SW 1271 (cell line): ENCODE measurements at places on chromosomes 3 and 15.

DNA sequence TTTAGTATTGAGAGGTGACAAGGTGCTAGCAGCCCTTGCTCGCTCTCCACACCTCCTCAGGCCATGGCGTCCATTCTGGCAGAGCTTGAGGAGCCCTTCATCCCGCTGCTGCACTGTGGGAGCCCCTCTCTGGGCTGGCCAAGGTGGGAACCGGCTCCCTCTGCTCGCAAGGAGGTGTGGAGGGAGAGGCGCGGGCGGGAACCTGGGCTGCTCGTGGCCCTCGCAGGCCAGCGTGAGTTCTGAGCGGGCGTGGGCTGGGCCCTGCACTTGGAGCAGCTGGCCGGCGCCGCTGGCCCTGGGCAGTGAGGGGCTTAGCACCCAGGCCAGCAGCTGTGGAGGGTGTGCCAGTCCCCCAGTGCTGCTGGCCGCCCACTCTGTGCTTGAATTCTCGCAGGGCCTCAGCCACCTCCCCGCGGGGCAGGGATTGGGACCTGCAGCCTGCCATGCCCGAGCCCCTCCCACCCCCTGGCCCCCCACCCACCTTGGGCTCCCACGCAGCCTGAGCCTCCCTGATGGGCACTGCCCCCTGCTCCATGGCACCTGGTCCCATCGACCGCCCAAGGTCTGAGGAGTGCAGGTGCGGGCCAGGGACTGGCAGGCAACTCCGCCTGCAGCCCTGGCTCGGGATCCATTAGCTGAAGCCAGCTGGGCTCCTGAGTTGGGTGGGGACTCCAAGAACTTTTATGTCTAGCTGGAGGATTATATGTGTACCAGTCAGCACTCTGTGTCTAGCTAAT, 785.2 kb downstream of the DIPK2A start:
- DNase-seq, result no peak

- no peak for DNase-seq
Measured at GRCh38 chr15:58631319-58631718, 118.2 kb downstream of the ADAM10 start.

GRCh38 chr3:137767538-137768360, 3.6 kb downstream of the SOX14 start:
- DNase-seq, result no peak

DNA sequence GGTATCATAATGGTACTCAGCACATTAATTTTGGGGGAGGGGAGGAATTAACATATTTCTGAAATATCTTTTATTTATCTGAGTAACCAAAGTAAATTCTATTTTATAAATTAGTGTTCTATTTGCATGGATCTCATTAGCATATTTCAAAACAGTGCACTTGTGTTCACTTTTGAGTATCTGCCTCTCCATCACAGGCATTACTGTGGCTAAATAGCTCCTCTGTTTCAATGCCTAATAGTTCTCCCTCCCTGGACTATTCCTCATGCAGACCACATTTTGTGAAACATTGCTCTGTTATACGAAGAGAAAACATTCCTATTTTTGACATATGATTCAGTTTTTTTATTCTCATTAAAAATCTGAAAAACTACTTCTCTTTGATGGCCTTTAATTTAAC, 1127.8 kb downstream of the TUSC7 start:
- no peak for DNase-seq

DNA sequence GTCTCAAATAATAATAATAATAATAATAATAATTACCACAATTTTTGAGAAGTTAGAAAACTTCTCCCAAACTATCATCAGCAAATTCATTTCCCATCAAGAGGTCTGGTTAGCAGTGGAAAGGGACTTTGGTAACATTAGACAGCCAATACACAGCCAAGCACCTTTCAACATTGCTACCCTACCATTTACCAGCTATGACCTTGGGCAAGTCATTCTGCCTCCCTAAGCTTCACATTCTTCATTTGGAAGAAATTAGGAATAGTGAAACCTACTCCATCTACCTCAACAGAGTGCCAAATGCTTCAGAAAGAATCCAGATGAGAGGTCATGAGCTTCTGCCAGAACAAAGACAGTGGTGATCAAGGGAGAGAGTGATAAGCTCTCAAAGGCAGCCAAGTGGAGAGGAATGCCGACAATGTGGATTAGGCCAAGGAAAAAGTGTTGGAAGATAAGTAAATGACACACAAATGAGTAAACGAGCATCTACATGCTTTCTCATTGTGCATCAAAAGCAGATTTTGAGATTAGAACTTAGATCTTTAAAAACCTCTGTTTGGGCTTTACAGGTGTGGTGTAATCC, 42.9 kb upstream of the LPP start:
- no peak for DNase-seq

- no peak for DNase-seq
Measured at GRCh38 chr3:126550488-126551051, 8.2 kb downstream of the C3orf22 start.

GRCh38 chr3:188097791-188098190, 56.2 kb upstream of the LPP start:
- no peak for DNase-seq

DNA sequence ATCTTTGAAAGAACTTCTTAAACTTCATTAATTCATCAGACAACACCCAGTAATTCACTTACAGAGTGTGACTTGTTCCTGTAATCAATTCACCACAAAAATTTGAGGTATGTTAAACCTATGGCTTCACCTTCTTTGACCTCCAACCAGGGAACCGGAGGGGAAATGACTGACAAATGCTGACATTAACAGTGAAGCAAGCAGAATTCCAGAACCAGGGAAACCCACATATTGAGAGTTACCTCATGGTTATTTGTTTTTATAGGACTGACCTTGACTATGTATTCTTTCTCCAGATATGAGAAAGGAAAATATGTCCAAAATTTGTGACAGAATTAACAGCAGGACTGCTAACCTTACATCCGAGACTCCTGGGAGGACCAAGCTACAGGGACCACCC, 2.7 kb downstream of the P3H2 start:
- peak; percentile 47 for DNase-seq

DNA sequence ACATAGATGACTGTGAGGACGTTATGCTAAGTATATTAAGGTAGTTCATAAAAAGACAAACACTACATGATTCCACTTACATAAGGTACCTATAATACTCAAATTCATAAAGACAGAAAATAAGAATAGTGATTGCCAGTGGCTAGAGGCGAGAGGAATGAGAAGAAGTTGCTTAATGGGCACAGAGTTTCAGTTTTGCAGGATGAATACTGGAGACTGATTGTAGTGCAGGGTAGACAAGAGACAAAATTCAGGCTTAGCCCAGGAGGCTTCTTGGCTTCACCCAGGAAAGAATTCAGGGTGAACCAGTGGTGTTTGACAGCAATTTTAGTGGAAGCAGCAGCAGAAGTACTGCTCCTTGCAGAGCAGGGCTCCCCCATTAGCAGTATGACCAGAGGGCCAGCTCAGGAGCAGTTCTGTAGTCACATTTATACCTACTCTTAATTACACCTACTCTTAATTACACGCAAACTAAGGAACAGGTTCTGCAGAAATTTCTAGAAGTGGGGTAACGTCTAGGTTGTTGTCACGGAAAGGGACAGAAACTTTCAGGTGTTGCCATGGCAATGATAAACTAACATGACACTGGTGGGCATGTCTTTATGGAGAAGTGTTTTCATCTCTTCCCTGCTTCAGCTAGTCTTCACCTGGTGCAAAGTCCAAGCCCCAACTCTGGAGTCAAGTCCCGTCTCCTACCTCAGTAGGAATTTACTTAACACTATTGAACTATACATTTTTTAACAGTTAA, 55.2 kb downstream of the TBL1XR1 start:
- no peak for DNase-seq

DNA sequence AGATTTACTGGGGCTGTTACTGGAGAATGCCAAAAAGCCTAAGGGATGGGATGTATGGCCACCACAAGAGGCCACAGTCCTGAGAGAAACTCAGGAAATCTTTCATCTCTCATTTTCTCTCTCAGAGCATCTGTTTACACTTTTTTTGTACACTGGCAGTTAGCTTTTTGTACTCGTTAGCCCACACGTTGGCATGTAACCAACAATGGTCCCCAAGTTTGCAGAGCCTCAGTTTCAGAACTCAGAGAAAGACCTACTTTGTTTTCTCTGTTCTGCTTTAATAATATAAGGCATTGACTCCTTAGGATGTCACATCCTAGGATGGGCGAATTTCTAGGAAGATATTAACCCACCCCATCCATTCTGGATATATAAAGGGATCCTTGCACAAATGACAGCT, 183.5 kb downstream of the SUCNR1 start:
- no peak for DNase-seq

DNA sequence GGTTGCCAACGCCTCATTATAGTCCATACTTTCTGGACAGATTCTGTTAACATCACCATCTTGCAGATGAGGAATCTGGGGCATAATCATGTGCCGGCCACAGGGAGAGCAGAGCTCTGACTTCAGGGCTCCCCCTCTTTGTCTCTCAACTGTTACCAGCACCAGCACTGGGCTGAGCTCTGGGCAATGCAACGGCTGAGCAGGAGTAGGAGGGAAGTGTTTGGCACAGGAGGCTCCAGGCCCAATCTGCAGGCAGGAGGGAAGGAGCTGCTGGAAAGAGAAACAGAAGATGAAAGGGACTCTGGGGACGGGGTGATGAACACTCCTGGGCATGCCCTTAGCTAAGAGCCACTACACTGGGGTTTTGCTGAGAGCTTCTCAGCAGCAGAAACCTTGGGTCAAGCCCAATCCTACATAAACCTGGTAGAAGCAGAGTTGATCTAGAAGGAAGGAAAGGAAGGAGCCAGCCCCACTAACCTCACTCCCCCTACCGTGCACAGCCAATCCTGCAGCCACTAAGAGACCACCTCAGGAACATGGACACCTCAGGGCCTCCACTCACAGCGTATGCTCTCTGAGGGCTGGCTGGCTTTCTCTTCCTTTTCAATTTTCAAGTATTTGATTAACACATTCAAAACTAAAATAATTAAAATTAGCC, 73.1 kb upstream of the SPATA12 start:
- DNase-seq, result no peak

- peak; percentile 4 for DNase-seq
Measured at GRCh38 chr3:152021951-152022461, 148.6 kb downstream of the SUCNR1 start.

DNA sequence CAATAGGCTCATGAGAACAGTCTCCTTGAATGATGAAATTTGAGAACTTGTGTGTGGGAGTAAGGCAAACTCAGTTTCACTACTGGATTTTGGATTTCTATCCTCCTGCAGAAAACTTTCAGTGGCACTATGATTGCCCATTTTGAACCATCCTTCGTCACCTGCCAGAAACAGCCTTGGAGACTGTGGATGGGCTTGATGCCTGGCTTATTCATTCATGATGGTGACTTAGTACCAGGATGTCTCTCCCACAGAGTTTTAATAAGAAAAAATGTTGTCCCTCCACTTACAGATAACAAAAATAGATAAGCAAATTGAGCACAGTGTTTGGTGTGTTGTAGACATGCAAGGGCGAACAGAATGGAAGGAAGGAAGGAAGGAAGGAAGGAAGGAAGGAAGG, 53.5 kb upstream of the CPNE4 start:
- no peak for DNase-seq

DNA sequence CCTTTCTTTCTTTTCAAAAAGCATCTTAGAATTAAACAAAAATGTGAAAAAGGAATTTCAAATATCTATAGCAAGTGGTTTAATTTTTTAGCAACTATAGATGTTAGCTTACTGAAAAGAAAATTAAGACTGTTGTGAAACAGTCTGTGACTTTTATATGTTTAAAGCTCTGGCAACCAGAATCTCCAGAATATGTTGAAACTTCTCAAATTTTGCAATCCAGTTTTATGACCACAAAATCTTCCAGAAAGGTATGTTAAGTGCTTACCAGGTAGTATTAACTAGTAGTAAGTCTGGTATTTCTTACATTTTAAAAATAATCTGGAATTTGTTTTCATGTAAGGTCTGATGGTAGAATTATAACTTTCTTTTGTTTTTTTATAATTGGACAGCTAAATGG, 235.0 kb downstream of the SLC9A9 start:
- DNase-seq, result no peak

DNA sequence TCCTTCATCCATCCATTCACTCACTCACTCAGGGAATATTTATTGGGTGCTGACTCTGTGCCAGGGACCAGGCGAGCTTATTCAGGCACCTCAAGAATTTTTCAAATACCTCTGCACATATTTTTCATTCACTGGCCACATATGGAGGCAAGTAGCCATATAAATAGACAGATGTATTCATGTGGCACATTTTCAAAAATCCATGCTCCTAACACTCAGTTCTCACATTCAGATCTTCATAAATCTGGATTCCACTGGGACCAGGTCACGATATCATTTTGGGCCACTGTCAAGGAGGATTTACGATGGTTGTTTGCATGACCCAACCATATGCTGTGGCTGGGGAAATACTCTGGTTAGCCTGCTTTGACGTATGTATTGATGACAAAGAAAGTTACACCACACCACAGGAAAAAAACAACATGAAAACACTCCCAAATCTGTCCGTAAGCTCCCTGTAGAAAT, 241.8 kb upstream of the LRTM1 start:
- no peak for DNase-seq

DNA sequence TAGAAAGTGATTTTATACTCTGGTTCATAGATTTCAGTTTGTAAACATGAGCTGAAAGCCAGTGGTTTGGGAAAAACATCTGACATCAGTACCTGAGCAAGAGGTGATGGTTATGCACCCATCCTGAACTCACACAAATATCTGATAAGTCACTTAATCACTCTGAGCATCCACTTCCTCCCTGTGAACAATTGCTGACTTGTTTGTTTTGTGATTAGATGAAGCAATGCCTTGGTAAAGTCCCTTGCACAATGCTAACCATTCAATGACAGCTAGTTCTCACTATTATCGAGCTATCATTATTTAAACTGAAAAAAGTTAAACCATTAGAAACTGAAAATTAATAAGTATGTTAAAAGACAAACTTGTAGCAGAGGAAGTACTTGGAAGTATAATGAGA, 303.0 kb downstream of the PLOD2 start:
- no peak for DNase-seq

GRCh38 chr3:45110509-45110833, 35.7 kb downstream of the CDCP1 start:
- DNase-seq, result no peak

GRCh38 chr15:34621675-34622074, 38.2 kb upstream of the GOLGA8B start:
- DNase-seq, result peak; percentile 5

DNA sequence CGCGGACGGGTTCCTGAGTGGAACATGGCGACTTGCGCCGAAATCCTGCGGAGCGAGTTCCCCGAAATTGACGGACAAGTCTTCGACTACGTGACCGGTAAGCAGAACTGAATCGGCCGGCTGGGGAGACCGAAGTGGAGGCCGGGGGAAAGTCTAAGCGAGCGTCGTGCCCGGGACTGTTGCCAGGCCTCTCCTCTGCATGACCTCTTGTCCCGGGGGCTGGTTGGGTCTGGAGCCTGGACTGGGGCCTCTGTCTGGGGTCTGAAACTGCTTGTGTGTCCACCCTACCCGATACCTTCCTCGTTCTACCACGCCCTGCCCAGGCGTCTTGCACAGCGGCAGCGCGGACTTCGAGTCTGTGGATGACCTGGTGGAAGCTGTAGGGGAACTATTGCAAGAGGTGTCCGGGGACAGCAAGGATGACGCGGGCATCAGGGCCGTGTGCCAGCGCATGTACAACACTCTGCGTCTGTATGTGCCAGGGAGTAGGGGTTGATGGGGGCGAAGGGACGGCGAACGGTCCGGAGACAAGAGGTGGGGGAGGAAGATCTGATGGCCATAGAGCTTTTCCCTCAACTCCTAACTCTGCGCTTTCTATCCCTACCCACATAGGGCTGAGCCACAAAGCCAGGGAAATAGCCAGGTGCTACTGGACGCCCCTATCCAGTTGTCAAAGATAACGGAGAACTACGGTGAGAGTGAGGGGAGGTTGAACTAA, at the start of gene ABCF3:
TSS of gene ABCF3 (plus strand) at position 16 of the 718 bp plus-strand sequence. CDS start at position 25, 9 bp downstream.
- no peak for DNase-seq
